Activated CD4-positive, CD25-positive, alpha-beta regulatory T cell treated with anti-CD3 and anti-CD28 coated beads, Interleukin-2, amount 50 U/mL, for 16 hours (primary cell): ENCODE measurements at places on chromosomes 7 and 10.
A peak's percentile ranks its signal among the peaks of the same experiment; 100 is the strongest.

DNA sequence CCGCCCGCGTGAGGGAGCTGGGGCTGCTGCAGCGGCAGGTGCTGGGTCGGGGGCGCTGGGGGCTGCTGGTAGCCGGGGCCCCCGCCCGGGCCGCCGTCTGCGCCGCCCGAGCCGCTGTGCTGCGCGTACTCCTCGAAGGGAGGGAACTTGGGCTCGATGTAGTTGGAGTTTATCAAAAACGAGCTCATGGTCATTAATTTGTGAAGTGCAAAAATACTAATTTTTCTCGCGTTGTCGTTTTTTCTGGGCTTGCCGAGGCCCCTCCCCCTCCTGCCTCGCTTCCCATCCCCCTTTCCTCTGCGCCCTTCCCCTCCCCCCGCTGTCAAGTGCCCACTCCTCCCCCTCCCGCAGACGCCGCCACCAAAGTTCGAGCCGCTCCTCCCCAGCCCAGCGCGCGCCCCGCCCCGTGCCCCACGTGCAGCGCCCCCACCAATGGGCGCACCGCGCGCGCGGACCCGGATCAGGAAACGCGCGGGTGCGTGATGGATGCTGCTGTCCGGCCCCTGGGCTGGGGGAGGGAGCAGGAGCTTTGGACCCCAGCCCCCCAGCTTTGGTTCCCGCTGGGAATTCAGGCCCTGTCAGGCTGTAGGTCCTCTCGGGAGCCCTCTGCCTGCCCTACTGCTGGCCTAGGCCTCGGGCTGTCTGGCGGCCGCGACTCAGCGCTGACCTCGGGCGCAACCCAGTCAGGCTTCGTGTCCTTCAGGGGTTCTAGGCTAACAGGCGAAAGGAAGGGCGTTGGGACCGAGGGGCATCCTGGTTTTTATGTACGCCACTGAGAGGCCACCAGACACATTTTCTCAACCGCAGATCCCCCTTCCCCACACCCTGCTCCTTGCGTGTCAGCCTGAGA, at the start of gene HOXA4:
HOXA4 (minus strand) TSS at position 218 of the 850 bp plus-strand sequence; CDS start at position 194, 24 bp downstream.
- peak; percentile 28 for DNase-seq

GRCh38 chr10:42952349-42952748, 124.5 kb upstream of the RET start:
- no peak for DNase-seq

GRCh38 chr7:132406039-132406438, 170.2 kb downstream of the PLXNA4 start:
- no peak for DNase-seq

- no peak for DNase-seq
Measured at GRCh38 chr10:70162892-70163201, 7.5 kb downstream of the SAR1A start.

DNA sequence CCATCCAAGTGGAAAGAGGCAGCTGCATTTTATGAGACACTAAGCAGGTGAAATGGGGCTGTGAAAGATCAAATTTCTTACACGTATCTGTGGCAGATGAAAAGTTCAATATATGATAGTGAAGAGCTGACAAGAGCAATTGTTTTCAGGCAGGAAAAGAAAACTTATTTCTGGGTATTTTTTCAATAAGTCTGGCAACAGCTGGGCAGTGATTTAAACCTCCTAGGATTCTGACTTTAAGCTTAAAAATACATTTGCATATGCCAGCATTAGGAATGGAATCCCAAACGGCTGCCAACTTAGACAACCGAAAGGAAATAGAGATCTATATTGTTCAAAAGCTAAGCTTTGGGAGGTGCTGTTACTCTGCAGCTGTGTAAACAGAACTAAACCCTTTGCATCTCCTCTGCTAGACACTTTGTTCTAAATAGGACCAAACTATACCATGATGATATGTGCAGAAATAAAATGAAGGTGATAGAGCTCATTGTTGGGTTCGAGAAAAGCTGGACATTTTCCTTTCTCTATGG, 26.1 kb downstream of the DYNC1I1 start:
- no peak for DNase-seq

DNA sequence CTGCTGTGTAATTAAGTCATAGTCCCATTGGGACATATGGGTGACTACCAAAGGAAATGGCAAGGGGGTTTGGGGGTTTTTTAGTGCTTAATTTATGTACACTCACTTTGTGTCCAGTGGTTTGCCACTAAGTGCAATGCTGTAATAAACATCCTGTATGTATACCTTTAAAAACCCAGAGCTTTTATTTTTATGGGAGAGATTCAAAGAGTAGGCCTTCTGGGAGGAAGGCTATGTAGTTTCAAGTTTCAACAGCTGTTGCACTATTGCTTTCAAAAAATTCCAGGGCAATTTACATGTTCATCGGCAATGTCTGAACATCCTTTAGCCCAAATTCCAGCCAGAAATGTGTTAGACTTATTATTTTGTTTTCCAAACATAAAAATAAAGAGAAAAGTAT, 744.7 kb downstream of the XPNPEP1 start:
- no peak for DNase-seq
